Activated naive CD4-positive, alpha-beta T cell (primary cell): ENCODE measurements at places on chromosomes 11 and 22.

- DNase-seq: no peak
Measured at GRCh38 chr22:26430600-26430999, 1.5 kb downstream of the ASPHD2 start.

GRCh38 chr11:5547982-5548381, 358 bp downstream of the OR52H1 start:
- DNase-seq: no peak

DNA sequence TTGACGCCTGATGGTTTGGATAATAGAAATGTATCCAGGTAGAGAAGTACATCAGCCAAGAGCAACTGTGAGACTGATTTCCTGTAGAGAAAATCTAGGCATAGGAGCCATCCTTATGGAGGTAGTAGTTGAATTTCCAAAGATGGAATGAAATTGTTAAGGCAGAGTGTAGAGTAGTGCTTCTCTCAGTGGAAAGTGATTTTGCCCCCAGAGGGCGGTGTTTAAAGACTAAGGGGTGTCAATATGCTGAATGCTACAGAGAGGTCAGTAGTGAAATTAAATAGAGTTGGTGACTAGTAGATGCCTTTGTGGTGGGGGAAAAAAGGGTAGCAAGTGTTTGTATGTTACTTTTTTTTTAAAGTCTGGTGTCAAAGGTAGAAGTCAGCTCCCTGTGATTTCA, 54.5 kb downstream of the TRIM44 start:
- DNase-seq: no peak

DNA sequence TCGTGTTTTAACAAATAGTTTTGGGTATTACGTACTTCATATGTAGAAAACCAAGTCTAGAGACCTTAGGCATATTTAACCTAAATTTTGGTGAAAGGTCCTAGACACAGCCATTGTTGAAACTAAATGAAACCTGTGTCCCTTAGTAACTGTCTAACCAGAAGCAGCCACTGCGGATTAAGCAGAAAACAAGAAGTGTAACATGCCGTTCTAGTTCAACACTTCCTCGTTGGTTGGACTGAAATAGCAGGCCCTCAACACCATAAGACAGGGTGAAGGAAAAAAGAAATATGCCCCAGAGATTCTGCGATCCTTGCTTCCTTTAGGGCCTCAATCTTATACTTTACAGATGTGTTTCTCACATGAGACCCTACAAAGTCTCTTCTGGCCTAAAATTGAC, 2.0 kb downstream of the NAA40 start:
- DNase-seq: no peak

DNA sequence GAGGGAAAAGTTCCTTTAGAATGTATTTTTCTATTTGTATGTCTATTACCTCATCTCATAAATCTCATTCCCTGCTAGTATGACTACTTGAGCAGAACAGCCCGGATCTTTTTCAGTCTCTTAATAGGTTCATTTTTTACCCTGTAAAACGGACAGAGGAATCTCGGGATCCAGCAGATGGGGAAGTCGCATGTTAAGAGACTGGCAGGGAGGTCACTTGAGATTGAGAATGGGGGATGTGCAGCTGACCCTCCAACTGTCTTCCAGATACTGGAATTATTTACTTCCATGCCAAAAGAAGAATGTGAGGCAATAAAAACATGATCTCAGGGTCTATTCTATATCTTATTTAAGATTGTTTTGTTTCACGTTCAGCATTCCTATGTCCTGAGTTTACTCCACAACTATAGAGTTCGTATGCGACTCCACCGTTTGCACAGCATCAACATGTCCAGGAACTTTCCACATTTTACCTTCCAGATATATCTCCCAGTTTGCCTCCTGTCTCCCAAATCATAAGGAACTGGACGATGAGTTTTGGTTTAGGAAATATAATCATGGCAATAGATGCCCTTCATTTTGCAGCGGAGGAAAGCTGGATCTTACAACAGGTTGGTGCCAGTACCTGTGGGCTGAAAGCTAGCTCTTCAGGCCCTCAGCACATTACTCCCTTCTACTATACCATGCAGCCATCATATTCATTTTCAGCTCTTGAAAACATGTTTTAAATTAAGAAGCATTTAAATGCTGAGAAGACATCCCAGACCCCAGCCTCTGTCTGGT, 181.5 kb downstream of the MAML2 start:
- no peak for DNase-seq

DNA sequence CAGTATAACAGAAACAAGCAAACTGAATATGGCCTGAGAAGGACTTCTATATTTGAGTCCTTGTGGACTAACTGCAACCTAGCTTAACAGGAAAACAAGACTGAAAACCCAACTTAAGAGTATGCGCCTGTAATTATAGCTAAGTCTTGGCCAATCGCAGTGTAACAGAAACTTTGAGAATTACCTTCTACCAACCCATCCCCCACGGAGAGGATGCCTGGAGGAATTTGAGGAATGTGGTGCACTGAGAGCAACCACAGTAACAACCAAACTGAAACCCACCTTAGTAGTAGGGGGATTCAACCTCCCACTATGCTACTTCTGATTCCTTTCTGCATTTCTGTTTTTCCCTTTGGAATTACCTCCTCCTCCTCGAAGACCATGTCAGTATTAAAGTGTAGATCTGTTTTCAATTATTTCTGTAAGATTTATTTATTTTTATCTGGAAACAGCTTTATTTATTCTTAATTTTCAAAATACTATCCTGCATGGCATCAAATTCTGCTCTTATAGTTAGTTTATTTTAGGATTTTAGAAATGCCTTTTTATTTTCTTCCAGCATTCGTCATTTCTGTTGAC, 393.6 kb downstream of the KCNA4 start:
- no peak for DNase-seq

DNA sequence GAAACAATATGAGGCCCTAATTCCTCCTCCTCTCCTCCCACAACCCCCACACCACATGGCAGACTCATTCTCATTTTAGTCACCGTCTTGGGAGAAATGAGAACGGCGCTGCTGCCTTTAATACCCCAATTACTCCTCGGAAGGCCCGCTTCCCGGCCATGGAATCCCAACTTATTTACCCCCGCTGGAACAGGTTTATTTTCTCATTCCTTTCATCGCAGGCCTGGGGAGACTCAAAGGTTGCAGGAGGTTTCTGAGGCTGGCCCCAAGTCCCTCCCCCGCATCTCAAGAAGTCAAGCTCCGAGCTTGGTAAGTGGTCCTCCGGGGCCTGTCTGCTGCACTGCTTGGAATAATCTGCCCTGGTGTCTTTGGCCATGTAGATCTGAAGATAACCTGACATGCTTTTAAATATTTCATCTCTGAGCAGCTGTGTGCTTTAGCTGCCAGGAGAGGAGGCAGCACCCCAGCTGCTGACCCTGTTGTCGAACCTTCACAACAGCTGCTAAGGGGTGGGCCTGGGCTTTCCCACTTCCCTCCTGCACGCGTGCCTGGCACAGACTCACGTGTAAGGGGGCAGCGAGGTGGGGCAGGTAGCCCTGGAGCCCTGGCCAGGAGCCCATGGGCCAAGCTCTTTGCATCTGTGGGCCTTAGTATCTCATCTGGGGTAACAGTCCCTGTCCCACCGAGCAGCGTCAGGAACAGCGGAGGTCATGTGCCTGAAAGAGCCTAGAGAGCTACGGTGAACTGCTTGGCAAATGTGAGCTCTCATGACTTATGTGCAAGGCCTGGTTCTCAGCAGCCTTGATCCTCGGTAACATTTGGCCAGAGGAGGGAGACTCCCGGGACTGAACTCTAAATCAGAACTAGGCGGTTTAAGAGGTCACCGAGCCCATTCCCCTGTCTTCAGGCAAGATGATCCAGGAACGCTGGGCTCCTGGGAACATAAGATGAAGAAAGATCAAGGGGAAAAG, 164.6 kb downstream of the ST3GAL4 start:
- no peak for DNase-seq

- no peak for DNase-seq
Measured at GRCh38 chr22:44640618-44641155, 61.3 kb upstream of the PRR5 start.

- peak; percentile 10 for DNase-seq
Measured at GRCh38 chr11:128884703-128885338, 6.3 kb upstream of the KCNJ5 start.

DNA sequence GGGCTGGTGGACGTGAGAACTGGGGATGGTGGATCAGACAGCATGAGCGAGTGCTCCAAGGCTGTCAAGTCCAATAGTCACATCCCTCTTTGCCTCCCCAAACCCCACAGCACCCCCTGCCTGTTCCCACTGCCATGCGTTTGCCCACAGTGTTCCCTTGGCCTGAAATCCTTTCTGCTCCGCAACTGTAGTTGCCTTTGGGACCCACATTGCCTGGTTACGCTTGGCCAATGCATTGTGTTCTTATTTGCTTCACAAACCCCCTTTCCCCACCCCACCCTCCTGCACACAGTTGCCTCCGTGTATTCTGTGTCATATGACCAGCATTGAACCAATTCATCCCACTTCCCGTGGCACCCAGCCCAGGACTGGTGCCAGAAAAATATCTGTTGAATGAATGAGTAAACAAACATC, 2.1 kb upstream of the KIAA0930 start:
- no peak for DNase-seq

DNA sequence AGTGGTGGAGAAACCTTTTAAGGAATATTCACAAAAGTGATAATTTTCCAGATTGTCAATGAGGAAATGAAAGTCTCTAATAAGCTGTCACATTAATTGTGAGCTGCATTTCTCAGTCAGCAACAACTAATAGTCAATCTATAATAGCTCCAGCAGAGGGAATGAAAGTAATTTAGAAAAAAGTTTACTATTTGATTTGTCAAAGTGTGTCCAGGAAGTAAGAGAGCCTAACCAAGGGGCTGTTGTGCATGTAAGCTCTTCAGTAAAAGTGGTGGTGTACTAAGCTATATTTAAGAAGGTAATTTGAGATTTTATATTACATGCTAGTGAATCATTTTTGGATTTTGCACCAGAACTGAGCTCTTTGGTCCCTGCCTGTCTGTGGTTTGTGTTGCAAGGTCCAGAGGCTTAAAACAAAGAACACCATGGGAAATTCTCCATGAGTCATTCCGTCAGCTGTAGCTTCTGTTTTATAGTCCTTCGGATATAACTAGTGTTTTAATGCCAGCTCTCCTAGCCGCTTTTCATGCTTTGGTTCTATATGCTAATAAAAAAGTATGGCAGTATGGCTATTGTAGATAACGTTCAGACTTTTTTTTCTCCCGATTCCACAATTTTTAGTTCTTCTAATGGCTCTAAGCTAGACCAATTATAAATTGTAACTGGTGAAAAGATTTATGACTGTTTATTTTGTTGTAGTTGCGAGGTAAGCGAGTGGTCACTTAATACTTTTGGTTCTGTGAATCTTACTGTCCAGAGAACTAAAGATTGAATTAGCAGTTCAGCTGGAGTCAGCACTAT, 64.6 kb downstream of the ARHGEF12 start:
- DNase-seq: no peak

- DNase-seq: no peak
Measured at GRCh38 chr22:42814215-42814614, 42.9 kb downstream of the ARFGAP3 start.

DNA sequence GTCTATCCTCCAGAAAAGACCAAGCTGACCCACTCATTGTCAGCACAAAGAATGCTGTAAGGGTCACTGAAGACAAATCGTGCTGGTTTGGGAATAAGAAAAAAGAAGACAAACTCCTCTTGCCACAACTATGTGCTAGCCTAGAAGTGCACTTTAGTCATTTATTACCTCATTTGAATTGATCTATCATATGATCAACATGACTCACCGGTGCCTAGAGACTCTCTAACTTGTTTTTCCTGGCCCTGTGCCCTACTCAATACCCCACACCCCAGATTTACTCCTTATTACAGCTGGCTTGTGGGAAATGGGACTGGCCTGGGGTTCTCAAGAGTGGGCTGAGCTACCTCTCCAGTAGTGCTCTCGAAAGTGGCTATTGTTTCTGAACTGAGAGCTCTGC, 35.9 kb upstream of the HORMAD2 start:
- no peak for DNase-seq

- DNase-seq: no peak
Measured at GRCh38 chr11:27410272-27410671, 47.3 kb upstream of the CCDC34 start.

- DNase-seq: no peak
Measured at GRCh38 chr11:69968396-69969347, 109.4 kb upstream of the ANO1 start.

DNA sequence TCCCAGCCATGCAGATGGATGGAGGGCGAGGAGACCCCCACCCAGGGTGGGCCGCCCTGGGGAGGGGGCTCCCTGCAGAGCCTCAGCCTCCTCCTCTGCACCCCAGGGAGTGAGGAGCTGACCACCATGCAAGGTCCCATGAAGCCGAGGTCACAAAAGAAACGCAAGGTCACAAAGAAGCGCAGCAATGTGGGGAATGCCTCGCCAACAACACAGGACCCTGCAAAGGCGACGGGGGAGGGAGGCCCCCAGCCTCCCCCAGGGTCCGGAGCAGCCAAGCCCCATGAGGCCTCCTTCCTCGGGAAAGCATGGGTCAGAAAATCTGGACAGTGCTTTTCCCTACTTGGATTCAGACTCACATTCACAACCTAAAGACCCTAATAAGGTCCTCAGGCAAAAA, 191.5 kb downstream of the BRD1 start:
- no peak for DNase-seq

DNA sequence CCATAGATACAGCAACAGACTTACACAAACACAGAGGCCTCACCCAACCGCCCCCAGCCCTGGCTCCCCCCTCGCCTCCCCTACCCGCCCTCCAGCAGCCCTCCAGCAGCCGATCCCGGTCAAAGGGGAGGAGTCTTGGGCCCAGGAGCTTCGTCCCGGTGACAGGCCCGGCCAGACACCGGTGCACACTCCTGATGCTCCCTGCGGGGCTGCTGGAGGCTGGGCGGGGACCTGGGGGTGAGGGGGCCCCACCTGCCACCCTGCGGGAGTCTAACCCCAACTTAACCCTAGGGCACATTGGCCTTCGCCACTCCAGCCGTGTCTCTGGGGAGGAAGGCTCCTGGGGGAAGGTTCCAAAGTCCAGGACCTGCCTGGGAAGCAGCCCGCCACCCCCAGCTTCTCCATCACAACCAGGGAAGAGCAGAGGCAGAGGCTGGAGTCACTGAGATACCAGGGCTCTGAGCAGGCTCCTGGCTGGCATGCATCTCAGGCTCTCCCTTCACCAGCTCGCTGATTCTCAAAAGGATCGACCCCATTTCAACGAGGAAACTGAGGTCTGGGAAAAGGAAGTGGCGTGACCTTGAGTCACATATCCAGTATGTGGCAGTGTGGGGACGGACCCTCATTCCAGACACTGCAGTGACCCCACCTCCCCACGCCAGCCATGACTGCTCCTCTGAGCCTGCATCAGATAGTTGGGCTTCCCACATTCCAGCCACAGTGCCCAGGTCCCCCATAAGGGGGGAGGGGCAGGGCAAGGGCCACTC, 14.4 kb downstream of the BCL9L start:
- DNase-seq: peak; percentile 35

DNA sequence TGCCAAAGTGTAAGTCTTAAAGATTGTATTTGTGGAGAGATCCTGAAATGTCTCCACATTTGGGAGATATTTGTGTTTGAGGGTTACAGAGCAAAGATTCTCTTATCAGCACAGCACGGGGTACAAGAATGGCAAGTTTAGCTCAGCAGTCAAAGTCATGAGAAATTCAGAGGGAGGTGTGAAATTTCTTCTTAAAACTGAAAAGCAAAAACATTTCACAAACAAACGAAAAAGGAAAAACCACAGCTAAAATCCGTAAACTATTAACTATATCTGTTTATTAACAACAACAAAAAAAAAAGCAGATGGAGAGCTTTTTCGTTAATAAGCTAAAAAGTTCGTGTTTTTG, 40.9 kb upstream of the ETS1 start:
- DNase-seq: no peak

GRCh38 chr22:37060801-37061610, 9.5 kb downstream of the KCTD17 start:
- no peak for DNase-seq

- DNase-seq: no peak
Measured at GRCh38 chr11:99683933-99684332, 663.2 kb downstream of the CNTN5 start.

GRCh38 chr22:33650244-33650643, 270.0 kb downstream of the LARGE1 start:
- DNase-seq: no peak
